ENCODE measurements at places on chromosomes 11 and 22.
A peak's percentile ranks its signal among the peaks of the same experiment; 100 is the strongest.

- DNase-seq, result peak; percentile 30
Observed at GRCh38 chr11:47453365-47453764, 4.4 kb upstream of the RAPSN start.

DNA sequence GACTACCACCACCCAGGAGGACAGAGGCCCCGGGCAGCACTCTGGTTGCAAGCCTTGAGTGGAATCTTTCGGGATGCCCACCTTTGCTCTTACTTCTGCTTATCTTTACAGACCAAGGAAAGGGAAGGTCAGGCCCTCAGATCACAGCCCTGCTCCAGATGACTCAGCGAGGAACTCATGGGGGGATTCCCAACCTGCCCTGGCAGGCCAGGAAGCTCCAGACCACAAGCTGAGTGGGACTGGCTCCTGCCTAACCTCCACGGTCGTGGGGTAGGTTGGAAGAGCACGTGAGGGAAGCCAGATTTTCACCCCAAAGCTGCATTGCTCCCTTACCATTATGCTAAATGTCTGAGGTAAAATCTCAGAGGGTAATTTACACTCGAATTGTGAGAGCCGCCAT is 11.8 kb downstream of the TBC1D10A start:
- no peak for DNase-seq

DNA sequence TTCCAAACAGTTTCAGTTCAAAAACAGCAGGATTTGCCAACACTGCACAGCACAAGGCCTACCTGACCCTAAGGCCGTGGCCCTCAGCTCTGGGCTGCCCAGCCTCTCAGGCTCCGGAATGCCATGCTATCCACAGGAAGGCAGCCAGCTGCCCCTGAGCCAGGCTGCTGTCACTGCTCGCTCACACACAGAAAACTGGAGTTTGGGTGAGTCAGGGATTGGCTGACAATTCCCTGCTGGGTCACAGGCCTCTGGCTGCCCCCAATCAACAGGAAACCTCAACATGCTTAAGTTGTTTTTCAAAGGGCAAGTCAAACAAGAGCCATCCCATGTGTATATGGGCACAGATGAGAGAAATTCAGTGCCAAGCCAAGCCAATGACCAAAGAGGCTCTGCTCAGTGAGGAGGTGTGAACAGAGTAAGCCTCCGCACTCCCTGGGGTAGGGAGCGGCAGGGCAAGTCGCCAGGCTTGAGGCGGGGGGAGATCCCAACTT is 50.2 kb downstream of the RPL27A start:
- no peak for DNase-seq

DNA sequence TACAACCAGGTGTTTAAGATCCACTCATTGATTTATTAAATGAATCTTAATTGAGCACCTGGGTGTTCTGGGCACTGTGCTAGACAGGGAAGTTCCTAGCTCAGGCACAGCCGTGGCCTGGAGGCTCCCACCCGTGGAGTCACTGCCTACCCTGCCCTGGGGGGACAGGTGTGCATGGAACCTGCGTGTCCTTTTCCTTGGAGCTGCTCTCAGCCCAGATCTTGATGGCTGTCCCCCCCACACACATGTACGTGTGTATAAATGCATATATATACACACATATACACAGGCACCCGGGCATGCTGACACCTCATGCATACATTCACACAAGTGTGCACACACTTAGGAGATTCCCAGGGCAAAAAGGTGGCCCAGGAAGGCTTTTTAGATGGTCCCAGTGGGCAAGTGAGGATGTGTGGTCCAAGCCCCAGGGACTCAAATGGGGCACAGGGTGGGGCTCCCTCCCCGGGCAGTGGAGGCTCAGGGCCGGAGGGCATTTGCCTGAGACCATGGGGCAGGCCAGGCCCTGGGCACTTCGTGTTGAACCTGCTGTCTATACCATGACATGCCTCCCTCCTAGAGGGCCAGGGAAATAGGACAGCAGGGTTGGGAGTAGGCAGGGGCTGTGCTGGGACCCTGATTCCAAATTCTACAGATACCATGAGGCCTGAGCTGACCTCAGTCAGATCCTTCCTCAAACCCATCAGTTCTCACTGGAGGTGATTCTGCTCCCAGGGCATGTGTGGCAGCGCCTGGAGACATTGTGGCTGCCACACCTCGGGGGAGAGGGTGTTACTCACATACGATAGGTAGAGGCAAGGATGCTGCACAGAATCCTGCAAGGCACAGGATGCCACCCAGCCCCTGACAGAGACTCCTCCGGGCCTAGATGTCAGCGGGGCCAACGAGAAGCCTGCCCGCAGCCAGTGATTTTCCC is 77.8 kb downstream of the BCR start:
- DNase-seq, result no peak

- no peak for DNase-seq
Observed at GRCh38 chr11:116376054-116376453, 396.7 kb downstream of the BUD13 start.

- DNase-seq, result no peak
Observed at GRCh38 chr11:66986178-66986545, 11.1 kb downstream of the C11orf86 start.

DNA sequence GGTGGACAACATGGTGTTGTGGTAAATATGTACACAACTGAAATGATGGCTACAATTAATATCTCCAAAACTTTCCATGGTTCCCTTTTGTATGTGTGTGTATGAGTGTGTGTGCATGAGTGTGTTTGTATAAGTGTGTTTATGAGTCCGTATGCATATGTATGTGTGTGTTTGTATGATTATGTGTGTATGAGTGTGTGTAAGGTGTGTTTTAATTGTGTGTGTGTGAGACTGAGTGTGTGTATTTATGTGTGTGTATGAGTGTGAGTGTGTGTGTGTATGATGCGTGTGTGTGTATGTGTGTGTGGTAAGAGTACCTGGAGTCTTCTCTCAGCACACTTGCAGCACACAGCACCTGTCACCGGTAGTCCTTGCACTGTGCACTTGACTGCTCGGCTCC is 7.8 kb downstream of the KRTAP5-9 start:
- no peak for DNase-seq

GRCh38 chr11:47887910-47888569 is 39.9 kb upstream of the NUP160 start:
- DNase-seq, result no peak

DNA sequence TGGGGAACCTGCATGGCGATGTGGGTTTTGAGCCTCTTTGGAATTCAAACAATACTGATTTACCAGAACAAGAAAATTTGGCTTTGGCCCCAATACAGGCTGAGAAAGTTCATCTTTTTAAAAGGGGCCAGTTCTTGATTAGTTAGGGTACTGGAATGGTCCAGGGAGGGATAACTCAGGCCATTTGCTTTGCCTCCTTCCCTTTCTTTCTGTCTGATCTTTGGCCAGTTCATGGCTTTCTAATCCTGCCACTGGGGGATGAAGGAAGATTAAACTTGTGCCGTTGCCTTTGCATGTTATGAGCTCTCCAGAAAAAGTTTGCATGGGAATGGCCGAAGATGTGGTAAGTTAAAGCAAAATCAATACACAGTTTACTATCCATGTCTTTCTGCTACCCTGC is 78.4 kb downstream of the ADAMTS15 start:
- no peak for DNase-seq

GRCh38 chr22:46149512-46150033 is 753 bp upstream of the PPARA start:
- no peak for DNase-seq

- peak; percentile 25 for DNase-seq
Observed at GRCh38 chr22:25880524-25880923, 138.5 kb downstream of the MYO18B start.

- peak; percentile 22 for DNase-seq
Observed at GRCh38 chr22:39959640-39960447, at the start of gene TMA7B. Gene TMA7B (plus strand): TSS chr22:39960397. CDS start chr22:39964375, 3,978 bp downstream.

DNA sequence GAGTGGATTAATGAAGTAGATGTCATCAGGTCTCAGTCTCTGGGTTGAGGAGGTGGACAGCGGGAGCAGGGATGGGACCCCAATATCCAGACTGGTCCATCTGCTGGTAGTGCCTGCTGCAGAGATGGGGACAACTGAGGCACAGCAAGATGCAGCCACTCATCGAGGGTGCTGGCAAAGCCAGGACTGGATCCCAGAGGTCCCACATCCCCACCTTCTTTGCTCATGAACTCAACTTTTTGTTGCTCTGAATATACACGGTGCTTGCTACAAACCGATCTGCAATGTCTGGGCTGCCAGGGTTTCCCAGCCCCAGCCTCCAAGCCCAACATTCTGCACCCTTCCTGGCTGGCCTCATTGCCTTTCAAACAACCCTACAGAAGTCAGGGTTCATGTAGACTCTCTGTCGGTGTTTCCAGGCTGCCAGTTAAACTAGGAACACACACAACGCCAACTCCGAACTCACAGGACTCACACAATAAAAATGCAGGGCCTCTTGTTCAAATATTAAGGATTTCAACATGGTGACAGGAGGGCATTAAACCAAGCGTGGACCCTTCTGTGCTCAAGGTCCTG is 168.2 kb downstream of the MN1 start:
- DNase-seq, result no peak

- no peak for DNase-seq
Observed at GRCh38 chr11:67366546-67366945, 6.9 kb downstream of the CLCF1 start.

- no peak for DNase-seq
Observed at GRCh38 chr11:44380009-44380313, 70.0 kb upstream of the ALX4 start.

- DNase-seq, result no peak
Observed at GRCh38 chr11:58592760-58593472, 14.1 kb downstream of the ZFP91 start.

DNA sequence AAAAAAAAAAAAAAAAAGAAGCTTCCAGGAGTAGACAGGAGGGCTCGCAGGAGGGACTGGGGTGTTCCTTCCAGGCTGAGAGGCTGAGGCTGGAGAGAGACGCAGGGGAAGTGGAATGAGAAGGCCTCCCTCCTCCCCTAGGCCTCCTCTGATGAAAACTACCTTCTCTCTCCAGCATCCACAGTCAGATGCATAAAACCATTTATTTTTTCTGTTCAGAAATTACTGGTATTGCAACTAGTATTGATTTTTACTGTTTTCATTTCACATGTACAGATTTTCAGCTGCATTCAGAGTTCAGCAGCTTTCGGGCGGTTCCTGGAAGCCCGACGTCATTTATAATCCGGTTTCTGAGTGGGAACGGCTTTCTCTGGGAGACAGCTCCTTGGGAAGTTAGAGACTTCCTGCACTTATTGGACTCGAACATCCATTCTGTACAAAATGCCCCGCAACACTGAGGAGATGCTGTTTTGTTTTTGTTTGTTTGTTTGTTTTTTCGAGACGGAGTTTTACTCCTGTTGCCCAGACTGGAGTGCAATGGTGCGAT is 6.9 kb upstream of the NFAM1 start:
- DNase-seq, result no peak

DNA sequence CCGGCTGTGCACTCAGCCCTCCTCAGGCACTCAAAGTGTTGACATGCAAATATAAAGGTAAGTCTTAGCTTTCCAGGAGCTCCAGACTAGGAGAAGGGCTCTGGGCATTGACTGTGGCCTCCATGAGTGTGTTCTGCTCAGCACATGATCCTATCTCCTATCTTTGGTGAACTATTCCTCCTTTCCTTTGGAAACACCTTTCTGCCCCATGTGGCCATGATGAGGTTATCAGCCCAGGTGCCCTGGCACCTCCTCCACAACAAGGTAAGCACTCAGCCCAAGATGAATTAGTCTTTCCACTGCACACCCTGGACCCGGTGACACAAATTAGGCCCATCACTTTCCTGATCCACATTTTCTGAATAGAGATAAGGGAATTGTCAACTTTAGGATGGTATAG is 37.9 kb upstream of the LMO1 start:
- no peak for DNase-seq

DNA sequence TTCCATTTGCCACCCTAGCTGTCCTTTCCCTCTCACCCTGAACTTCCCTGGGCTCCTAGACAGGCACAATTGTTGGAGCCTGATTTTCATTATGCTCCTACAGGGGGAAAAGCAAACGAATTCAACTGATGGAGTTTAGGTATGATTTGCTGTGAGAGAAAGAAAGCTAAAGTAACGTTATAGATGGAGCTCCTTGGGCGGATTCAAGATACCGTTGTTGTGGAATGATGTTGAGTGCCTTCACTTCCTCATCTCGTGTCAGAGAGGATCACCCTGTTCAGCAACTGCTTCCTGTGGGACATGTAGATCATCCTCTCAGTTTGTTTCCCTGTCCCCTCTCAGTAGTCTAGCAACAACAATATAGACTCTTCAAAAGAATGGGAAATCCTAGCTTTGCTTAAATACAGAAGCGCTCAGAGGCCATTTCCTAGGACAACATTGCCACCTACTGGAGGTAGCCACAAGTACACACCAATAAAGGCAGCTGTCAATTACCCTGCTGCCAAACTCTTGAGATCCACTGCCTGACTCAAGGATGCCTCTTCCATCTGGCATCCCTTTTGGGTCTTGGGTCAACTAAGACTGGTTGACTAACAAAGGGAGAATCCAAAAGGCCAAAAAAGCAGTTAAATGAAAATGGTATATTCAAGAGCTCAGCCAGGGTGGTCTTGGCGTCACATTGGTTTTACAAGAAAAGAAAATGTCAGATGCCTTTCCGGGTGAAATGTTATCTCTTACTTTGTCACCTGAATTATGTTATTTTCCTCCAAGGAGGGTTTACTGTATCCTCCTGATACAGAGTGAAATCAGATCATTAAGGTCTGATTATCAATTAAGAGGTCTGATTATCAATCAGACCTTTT is 13.5 kb upstream of the DTX4 start:
- peak; percentile 69 for DNase-seq

GRCh38 chr11:121270001-121270678 is 22.4 kb upstream of the SC5D start:
- no peak for DNase-seq

DNA sequence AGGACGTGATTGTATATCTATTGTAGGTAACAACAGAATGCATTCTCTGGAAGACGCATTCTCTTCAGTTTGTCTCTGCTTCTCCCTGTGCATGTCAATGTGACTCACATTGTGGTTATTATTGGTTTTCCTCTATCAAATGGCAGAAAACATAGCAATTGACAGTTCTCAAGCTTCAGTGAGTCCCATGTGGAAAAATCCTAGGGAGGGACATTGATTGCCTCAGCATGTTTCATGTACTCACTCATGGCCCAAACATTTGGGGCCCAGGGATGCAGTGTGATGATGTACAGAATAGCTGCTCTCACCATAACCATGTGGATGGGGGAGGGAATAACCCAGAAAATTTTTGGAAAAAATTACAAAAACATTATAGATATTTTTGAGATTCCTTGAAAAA is 9.3 kb upstream of the ARL14EP start:
- DNase-seq, result no peak

DNA sequence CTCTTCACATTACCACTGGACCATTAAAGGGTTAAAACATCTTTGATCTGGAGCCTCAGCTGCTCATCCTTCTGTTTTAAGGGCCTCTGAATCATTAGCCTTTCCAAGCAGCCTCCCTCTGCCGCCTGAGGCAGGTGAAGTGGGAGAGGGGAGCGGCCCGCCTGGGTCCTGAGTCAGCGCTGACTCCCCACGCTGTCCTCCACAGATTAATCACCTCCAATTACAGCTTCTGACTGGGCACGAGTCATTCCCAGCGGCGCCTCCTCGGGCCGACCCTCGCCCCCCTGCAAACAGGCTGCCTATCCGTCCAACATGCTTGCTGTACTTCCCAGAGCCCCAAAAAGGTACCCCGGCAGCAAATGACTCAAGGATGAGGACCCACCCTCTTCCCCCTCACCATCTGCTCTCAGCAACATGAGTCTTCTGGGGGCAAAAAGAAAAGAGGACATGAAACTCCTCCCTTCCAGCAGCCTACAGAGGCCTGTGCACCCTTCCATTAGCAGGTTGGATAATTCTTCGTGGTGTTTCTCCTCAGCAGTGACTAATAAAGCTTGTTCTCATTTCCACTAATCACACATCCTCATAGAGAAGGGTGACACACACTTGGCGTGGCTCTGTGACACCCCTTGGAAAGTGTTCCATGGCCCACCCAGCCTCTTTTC is 44.3 kb upstream of the JAM3 start:
- no peak for DNase-seq
